GF-D8 (cell line): ENCODE measurements at places on chromosomes 2 and 18.

DNA sequence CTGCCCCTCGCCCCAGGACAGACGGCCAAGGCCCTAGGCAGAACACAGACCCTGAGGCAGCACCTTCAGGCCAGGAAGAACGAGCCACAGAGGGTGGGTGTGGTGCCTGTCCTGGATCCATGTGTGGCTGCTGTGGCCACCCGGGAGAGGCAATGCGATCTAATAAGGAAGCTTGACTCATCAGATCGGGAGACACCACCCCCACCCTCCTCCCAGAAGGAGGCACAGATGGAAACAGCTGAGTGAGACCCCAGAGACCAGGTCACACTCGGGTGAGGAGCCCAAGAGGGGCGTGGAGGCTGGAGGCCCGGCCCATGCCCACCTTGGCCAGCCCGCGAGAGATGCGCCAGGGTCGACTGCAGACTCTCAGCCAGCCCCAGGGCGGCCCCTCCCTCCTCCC is 20.3 kb downstream of the KCNG2 start:
- DNase-seq = no peak

DNA sequence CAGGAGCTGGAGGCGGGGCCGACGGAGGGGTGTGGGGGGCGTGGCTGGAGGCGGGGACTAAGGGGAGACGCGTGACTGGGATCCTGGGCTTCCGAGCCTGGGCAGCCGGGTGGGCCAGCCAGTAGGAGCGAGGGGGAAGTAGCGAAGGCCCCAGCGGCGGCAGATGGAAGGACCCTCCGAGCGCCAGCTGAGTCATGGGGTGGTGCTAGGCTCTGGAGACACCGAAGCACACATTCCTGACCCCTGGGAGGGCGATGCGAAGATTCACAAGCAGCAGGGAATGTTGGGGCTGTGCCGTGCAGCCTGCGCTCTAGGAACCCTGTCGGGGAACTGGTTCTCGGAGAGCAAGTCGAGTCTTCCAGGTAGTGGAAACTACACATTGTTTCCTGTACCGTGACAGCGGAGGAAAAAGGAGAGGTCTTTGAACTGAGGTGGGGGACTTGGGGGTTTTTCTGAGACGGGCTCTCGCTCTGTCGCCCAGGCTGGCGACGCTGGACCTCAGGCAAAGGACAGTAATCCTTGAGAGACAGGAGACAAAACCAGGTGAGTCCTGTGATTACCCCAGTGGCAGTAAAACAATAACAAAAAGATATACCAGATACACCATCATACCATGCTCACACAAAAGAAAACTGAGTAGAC is 650 bp upstream of the AFG3L2 start:
- DNase-seq = no peak

DNA sequence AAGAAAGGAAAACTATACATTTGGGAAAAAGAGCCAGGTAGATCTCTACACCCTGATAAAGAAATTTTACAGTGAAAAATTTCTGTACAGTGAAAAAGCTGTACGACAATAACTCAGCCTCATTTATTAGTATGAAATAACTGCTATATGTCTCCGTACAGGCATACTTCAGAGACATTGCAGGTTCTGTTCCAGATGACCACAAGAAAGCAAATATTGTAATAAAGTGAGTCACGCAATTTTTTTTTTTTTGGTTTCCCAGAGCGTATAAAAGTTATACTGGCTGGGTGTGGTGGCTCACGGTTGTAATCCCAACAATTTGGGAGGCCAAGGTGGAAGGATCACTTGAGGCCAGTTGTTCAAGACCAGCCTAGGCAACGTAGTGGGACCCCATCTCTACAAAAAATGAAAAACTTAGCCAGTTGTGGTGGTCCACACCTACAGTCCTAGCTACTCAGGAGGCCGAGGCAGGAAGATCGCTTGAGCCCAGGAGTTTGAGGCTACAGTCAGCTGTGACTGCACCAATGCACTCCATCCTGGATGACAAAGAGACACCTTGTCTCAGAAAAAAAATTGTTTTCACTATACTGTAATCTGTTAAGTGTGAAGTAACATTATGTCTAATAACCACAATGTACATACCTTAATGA is 28.2 kb upstream of the AMMECR1L start:
- DNase-seq = no peak

DNA sequence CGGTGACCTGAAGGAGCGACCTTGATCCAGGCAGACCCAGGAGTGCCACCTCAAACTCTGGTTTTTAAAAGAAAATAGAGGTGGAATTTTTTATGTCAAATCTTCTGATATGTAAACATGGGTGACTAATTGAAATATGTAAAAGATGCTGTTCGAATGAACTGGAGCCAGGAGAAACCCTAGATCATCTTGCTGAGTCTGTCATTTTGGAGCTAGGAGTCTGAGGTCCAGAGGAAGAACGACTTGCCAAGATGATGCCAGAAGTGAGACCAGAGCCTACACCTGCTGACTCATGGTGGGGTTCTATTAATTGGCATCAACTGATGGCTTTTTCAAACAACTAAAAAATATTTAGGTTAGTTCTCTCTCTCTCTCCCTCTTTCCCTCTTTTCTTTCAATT is 74.1 kb downstream of the ACAA2 start:
- no peak for DNase-seq

GRCh38 chr18:2304378-2305175 is 266.7 kb downstream of the METTL4 start:
- no peak for DNase-seq

- no peak for DNase-seq
Measured at GRCh38 chr2:217740756-217741155, 262.0 kb downstream of the TNS1 start.

- DNase-seq = no peak
Measured at GRCh38 chr2:111194835-111195621, 74.3 kb downstream of the BCL2L11 start.

GRCh38 chr2:78132391-78133370 is 610.5 kb upstream of the LRRTM4 start:
- no peak for DNase-seq

GRCh38 chr2:69375494-69376353 is 11.3 kb downstream of the GFPT1 start:
- DNase-seq = no peak

- DNase-seq = peak; percentile 75
Measured at GRCh38 chr2:149161481-149162225, 123.2 kb downstream of the LYPD6B start.

- DNase-seq = no peak
Measured at GRCh38 chr18:47175283-47175897, 774 bp downstream of the IER3IP1 start.

- no peak for DNase-seq
Measured at GRCh38 chr2:83470928-83471327, 988.2 kb downstream of the SUCLG1 start.

GRCh38 chr2:111053825-111054515 is 66.7 kb upstream of the BCL2L11 start:
- DNase-seq = no peak

DNA sequence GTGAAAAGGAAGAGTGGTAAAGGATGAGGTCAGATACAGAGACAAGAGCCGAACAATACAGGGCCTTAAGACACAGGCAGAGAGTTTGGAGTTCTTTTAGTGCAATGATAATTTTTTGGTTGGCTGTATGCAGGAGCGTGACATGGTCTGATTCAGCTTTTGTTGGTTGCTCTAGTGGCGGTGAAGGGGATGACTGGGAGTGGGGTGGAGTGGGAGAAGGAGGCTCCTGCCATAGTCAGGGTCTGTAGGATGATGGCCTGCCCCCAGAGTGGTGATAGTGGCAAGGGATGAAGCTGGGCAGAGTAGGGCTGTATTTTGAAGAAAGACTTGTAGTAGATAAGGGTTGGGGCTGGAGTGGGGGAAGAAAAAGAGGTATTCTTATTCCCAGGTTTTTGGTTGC is 306.6 kb upstream of the VWC2L start:
- no peak for DNase-seq

DNA sequence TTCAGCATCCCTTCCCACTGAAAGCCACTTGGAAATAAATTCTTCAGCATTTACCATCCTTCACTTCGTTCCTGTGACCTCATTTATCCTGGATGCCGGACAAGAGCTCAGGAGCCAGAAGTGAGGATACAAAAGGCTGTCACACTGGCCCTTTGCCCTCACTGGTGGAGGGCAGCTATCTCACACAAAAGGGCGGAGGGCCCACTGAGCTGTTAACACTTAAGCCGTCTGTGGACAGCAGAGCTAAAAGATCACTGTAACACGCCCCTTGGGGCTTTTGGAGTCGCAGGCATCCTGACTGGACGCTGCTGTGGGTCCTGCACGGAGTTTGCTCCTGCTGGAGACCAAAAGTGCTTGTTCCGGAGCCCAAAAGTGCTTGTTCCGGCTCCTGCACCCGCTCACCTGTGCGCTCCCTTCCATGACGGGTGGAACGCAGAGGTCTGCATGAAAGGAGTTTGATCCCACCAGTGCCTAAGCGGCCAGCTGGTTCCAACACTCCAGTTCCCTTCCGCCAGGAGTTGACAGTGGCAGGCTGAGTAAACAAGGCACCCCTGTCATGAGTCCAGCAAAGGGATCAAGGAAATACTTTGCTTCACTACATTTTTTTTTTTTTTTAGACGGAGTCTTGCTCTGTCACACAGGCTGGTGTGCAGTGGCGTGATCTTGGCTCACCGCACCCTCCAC is 572.0 kb upstream of the LINC00305 start:
- DNase-seq = no peak

GRCh38 chr2:224072541-224073188 is 33.6 kb upstream of the SERPINE2 start:
- no peak for DNase-seq

DNA sequence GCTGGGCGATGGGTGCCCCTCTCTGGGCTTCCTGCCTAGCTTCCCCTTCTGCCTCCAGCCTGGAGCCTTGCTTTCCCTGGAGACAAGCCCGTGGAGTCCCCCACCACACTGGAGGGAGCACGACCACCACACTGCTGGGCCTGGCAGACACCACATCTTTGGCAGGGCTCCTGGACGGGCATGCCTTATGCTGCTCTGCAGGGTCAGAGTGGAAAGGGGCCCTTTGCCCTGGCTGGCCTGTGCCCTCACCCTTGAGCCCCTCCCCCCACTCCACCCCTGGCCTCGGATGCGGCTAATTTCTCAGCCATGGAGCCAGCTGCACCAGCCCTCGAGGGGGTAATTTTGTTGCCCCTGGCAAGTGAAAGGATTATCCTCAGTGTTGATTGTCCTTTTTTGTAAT is 194.5 kb downstream of the LOXHD1 start:
- DNase-seq = no peak

DNA sequence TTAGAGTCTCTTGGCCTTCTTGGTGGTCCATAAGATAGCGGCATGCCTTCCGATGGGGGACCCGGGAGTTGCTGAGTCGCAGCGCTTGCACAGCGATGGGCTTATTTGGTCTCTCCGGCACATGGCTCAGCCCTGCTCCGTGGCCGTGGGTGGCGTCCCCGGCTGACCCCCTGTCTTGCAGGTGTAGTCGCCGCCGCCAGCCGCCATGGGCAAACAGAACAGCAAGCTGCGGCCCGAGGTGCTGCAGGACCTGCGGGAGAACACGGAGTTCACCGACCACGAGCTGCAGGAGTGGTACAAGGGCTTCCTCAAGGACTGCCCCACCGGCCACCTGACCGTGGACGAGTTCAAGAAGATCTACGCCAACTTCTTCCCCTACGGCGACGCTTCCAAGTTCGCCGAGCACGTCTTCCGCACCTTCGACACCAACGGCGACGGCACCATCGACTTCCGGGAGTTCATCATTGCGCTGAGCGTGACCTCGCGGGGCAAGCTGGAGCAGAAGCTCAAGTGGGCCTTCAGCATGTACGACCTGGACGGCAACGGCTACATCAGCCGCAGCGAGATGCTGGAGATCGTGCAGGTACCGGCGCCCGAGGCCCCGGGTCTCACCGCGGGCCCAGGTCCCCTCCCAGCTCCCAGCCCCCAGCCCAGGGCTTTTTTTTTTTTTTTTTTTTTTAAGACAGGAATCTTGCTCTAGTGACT is 28.4 kb downstream of the ODC1 start:
- no peak for DNase-seq

- DNase-seq = no peak
Measured at GRCh38 chr2:232320443-232320803, 58.1 kb upstream of the ALPP start.

DNA sequence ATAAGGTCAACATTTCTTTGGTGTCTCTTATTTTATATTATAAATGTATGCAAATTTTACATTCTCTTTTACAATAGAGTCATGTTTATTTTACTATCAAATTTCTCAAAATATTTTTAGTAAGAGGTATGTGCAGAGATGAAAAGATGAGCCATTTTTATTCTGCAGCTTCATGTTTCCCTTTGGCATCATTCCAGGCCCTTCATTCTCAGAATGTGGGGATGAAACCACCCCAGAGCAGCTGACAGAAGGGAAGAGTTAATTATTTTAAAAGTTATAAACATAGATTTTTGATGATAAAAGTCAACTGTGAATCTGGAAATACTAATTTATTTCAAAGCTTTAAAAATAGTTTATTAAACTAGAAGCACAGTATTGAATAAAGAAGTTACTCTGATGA is 12.8 kb upstream of the FSHR start:
- no peak for DNase-seq

GRCh38 chr2:8215159-8215863 is 466.5 kb upstream of the ID2 start:
- no peak for DNase-seq

DNA sequence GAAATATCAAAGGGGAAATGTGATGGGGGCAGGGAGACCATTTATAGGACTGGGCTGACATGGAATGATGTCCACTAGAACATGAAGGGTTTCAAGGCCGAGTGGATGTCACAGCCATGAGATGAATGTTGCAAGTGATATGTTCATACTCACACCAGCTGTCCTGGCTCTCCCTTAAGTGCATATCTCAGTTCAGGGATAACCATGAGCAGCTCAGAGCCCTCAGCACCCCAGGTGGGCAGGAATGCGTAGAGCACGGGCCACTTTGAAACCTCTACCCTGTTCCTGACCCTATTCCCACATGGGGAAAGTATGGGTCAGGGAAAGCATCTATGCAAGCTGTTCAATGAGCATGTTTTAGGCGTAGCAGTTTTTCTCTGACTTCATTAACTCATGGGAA is 12.4 kb upstream of the EML4 start:
- DNase-seq = no peak

- DNase-seq = no peak
Measured at GRCh38 chr18:25235401-25236042, 116.4 kb downstream of the ZNF521 start.
